Activated CD4-positive, alpha-beta T cell treated with anti-CD3 and anti-CD28 coated beads for 48 hours (primary cell): ENCODE measurements at places on chromosomes 13 and 19.

GRCh38 chr13:31322702-31323405 is 123.1 kb downstream of the B3GLCT start:
- DNase-seq: no peak

GRCh38 chr13:24625870-24626849 is 54.0 kb upstream of the ATP12A start:
- DNase-seq: peak; percentile 7

GRCh38 chr19:17499648-17500446 is 11.6 kb upstream of the PGLS start:
- no peak for DNase-seq

DNA sequence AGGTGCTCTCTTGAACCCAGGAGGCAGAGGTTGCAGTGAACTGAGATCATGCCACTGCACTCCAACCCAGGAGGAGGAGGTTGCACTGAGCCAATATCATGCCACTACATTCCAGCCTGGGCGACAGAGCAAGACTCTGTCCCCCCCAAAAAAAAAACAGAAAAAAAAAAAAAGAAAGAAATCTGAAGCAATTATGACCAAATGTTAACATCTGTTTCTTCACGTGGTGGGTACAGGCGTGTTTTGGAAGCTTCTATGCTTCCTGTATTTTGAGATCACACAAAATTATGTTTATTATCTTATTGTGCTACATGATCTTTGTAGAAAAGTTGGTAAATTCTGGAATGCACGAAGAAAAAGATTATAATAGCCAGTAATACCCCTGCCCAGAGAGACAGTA is 2.7 kb upstream of the ACP5 start:
- DNase-seq: no peak

DNA sequence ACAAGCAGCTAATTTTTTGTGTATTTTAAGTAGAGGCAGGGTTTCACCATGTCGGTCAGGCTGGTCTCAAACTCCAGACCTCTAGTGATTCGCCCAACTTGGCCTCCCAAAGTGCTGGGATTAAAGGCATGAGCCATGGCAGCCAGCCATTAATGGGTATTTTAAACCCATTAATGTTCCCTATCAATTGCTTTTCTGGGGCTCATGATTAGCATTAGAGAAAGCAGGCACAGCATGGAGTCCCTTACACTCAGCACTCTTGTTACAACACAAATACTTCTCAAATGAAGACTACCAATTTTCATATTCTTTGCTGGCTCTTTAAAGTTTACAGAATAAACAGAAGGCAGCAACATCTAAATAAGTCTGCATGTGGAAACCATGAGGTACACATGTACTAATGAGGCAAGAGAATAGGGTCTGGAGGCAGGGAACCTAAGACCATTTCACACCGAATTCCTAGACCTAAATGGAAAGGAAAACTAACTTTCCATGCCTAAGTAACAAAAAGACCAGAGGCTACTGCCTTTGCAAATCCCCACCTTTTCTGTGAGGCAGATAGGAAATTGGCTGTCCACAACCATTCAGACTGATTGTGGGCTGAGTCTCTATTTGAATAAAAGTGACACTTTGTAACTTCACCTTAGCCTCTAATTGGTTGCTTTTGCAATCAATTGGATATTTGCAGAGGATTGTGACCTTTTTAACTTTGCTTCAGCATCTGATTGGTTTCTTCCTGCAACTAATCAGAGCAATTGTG is 21.2 kb downstream of the ZNF675 start:
- DNase-seq: no peak

- DNase-seq: no peak
Observed at GRCh38 chr19:50232600-50232999, 29.2 kb downstream of the MYH14 start.

DNA sequence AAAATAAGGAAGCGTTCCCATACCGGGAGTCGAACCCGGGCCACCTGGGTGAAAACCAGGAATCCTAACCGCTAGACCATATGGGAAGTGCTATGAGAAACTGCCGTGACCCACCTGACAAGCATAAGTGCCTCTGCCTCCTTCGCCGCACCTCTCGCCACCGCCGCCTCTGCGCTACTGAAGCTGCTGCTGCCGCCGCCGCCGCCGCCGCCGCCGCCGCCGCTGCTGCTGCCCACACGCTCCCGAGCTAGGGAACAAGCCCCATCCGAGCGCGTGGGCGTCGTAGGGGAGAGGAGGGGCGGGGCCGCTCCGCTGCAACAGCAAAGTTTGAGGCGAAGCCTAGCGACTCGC is 610 bp upstream of the WBP4 start:
- peak; percentile 92 for DNase-seq

DNA sequence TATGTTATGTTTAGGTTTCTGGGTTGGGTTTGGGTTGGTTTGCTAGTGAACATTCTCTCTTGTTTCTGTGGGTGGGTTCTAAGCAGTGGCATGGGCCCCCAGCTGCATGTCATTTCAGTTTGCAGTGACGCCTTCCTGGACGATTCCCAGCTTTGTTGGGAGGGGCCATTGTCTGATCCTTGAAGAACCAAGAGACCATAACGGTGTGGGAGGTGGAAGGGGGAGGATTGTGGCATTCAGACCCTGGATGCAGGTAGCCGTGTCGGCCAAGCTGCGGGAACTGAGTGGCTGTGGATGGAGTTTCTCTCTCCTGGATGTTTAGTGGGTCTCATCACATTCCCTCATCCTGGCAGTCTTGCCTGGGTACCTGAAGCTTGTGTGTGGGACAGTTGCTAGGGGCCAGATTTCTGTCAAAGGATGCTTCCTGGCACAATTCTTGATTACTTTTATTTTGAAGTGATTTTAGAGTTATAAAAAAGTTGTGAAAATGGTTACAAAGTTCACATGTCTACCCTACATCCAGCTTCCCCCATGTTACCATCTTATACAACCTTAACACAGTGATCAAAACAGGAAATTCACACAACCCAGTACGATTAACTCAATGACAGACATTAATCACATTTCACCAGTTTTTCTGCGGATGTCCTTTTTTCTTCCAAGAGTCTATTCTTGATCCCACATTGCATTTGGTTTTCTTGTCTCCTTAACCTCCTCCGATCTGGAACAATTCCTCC is 123.8 kb downstream of the SIPA1L3 start:
- no peak for DNase-seq

GRCh38 chr19:10412257-10412977 is 7.9 kb upstream of the PDE4A start:
- DNase-seq: no peak

- no peak for DNase-seq
Observed at GRCh38 chr13:69935043-69935442, 172.6 kb upstream of the ATXN8OS start.

- DNase-seq: no peak
Observed at GRCh38 chr13:27077451-27077850, 94.2 kb downstream of the USP12 start.

DNA sequence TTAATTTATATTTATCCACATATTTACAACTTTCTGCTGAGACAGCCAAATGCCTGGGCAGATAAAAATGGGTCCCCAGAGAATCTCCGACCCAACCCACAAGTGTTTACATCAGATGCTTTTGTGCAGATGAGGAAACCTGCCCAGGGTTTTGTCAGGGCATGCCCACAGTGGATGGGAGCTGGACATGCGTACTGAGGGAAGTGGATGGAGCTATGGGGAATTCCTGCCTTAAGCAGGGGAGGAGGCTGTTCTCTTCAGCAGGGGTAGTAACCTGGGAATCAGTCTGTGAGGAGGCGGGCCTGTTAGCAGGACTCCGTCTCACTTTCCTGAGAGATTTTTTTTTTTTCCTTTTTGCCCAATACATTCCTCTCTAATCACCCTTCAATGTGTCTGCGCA is 122.9 kb downstream of the RFC3 start:
- DNase-seq: no peak

DNA sequence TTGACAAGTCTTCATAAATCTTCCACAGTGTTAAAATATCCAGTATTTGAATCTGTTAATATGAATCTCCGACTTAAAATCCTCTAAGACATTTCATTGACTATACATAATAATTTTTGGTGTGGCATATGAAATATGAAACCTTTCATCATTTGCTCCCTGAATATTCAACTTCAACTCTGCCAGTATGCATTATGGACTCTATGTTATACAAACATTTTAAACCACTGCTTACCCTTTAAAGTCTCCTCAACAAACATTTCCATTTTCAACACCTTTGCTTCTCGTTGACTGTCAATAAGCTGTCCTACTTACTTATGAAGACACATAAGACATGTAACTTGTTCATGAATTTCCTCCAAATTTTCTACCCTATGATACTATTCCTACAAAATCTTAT is 579.4 kb upstream of the SLITRK6 start:
- DNase-seq: no peak

DNA sequence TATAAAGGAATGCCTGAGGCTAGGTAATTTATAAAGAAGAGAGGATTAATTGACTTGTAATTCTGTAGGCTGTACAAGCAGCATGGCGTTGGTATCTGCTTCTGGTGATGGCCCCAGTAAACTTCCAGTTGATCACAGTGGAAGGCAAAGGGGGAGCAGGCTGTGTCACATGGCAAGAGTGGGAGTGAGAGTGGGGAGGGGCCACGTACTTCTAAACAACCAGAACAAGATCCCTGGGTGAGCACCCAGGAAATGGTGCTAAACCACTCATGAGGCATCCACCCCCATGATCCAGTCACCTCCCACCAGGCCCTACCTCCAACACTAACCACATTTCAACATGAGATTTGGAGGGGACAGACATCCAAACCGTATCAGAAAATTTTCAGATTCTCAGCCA is 3.0 kb upstream of the RNF113B start:
- no peak for DNase-seq

GRCh38 chr13:98435376-98435775 is 141.5 kb downstream of the STK24 start:
- DNase-seq: no peak

DNA sequence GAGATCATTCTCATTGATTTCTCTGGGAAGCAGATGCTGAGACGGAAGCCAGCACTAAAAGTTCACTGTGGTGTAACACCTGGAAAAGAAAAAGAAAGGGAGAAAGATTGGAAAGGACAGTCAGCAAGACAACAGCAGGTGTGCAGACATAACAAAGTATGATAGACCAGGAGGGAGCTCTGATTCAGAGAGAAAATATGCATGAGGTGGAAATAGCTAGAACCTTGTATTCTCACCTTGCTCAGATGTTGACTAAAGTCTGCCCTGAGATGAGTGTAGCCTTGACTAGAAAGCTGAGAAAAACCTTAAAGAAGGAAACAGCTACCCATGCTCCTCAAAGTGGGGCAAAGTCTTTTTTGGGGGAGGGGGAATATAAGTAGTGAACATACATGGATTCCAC is 1711.8 kb downstream of the EFNB2 start:
- no peak for DNase-seq

DNA sequence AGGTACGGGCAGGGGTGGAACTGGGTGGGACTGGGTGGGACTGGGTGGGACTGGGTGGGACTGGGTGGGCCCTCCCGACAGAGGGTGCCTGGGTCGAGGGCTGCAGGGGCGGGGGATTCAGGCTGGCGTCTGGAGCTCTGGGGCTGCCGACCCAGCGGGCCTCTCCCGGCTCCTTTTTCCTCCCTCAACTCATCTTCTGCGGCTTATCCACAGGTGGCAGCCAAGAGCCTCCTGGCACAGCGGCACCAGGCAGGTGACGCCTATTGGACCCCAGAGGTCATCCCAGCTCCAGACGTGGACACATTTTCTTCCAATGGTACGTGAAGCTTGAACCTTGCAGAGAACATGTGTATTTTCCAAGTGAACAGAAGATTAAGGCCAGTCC is 533 bp downstream of the ZNF544 start:
- peak; percentile 46 for DNase-seq

- peak; percentile 76 for DNase-seq
Observed at GRCh38 chr19:49113762-49114629, at the start of gene LIN7B. TSS of gene LIN7B (plus strand) at chr19:49114370. CDS start at chr19:49114405, 35 bp downstream.

GRCh38 chr13:99293178-99293577 is 14.0 kb downstream of the GPR183 start:
- no peak for DNase-seq

DNA sequence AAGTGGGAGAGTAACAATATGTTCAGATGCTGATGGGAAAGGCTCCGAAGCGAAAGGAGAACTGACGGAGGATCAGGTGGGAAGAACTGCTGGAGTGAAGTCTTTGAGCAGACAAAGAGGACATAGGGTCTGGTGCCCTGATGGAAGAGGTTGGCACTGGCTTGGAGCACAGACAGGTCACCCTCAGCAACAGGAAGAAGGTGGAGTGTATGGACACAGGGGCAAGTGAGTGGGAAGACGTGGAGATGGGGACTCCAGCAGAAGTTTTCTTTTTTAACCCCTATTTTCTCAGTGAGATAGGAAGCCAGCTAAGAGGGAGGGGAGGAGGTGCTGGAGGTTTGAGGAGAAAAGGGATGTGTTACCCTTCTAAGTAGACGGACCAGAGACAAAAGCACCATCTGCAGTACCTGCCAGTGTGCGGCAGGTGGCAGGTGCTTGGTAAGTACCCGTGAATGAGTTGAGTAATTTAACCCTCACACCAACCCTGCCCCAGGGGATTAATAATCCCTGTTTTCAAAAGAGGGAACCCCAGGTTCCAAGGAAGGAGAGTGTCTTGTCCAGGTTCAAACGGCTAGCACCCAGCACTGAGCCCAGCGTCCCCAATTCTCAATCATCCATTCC is 11.2 kb downstream of the HAS1 start:
- no peak for DNase-seq

GRCh38 chr19:54188215-54188871 is 1.0 kb downstream of the MBOAT7 start:
- DNase-seq: peak; percentile 75

GRCh38 chr13:31035185-31035965 is 102.9 kb downstream of the TEX26 start:
- DNase-seq: no peak

DNA sequence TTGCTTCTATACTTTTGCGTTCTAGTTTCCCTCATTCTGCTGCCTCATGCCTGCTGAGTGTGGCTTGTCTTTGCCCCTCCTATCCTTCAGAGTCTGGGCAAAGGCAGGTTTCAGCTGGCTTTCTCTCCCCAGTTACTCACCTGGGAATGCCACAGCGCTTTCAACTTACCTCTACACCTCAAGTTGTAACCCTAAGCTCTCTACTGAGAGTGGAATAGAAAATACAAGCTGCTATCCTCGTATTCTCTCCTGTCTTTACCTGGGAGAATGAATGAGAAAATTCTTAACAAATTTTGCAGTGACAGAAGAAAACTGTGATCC is 316.3 kb upstream of the KLF12 start:
- no peak for DNase-seq

- DNase-seq: no peak
Observed at GRCh38 chr13:100528353-100528752, 60.2 kb downstream of the GGACT start.

DNA sequence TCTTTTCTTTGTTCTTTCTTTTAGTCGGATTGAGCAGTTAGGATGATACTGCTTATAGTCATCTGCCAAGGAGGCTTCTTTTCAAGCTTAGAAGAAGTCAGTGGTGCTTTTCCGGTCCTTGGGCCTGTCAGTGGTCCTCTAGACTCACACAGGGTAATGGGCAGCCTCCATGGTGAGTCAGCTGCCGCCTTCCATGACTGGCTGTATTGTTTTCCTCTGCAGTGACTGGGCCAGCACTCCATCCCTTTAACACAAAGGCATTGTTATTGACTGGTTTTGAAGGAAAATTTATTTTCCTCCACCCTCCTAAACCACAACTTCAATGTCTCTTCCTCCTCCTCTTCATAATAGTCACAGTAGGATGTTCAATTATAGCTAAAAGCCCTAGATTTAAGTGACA is 47.1 kb upstream of the CNMD start:
- no peak for DNase-seq
